ENCODE measurements at places on chromosomes 4 and X.

- DNase-seq, result peak; percentile 23
Measured at GRCh38 chr4:11585506-11585905, 156.8 kb upstream of the HS3ST1 start.

DNA sequence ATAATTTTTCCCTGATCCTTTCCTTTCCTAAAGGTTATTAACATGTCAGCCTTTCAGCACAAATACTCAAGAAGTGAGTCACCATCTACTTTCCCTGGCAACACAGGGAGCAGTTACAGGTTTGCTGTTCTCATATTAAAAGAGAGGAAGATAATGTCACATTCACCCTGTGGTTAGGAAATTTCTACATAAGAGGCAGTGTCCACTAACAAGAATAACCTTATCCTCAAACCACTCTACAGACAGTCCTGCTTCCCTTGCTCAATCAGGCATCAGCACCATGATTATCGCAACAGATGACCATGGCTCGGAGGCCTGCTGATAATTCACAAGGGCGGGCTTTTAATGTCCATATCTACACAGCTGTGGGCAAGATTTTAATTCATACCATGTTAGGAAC lies 30.9 kb downstream of the RNF150 start:
- no peak for DNase-seq

- DNase-seq, result no peak
Measured at GRCh38 chr4:35087218-35087617, 1157.1 kb downstream of the ARAP2 start.

DNA sequence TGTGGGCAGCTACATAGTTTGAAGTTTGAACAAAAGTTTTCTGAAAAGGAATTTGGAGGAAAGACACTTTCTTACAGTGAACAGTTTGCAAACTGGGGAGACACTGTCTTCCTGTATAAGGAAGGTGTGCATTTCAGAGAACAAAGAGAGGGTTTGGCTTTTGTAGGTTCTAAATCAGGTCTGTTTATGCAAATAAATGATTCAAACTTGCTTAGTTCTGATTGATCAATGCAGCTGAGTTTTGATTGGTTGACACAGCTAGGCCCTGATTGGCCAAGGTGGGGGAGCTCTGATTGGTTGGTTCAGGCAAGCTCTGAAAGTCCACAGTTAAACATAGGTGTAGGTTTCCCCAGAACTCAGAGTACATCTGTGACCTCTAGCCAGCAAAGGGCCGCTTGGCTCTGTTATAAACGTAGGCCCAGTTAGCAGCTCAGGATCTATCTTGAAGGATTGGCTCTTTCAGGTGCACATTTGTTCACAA lies 63.0 kb upstream of the ENPP6 start:
- no peak for DNase-seq

DNA sequence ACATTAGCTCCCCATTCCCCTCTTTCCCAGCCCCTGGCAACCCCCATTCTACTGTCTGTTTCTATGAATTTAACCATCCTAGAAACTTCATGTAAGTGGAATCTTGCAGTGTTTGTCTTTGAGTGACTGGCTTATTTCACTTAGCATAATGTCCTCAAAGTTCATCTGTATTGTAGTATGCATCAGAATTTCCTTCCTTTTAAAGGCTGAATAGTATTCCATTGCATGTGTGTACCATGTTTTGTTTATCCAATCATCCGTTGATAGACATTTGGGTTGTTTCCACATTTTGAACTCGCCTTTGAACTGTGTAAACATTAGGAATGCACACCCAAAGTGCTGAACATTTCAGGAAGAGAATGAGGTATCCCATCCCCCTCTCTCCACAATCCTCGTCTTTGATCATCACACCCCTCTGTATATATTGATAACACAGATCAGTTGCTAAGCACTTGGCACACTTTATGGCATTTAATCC lies 56.4 kb upstream of the PLAC1 start:
- DNase-seq, result no peak

- DNase-seq, result no peak
Measured at GRCh38 chr4:74244049-74244448, 64.2 kb upstream of the EPGN start.

- DNase-seq, result no peak
Measured at GRCh38 chrX:53440101-53440500, 5.9 kb upstream of the HSD17B10 start.

GRCh38 chr4:74364256-74364651 lies 691 bp upstream of the EREG start:
- DNase-seq, result no peak

DNA sequence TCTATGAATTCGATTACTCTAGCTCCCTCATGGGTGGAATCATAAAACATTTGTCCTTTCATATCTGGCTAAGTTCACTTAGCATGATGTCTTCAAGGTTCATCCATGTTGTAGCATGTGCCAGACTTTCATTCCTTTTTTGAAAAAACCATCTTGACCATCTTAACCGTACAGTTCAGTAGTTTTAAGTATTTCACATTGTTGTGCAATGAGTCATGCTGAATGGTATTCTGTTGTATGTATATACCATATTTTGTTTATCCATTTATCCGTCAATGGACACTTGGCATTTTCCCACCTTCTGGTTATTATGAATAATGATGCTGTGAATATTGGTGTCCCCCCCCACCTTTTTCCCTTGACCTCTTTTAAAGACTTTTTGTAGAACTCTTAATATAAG lies 72.4 kb upstream of the TLR2 start:
- DNase-seq, result no peak

GRCh38 chr4:80532674-80533333 lies 197.3 kb downstream of the CFAP299 start:
- DNase-seq, result no peak
